ENCODE measurements at places on chromosomes 1 and 21.

- DNase-seq: no peak
Measured at GRCh38 chr1:172399756-172400721, 20.4 kb upstream of the C1orf105 start.

DNA sequence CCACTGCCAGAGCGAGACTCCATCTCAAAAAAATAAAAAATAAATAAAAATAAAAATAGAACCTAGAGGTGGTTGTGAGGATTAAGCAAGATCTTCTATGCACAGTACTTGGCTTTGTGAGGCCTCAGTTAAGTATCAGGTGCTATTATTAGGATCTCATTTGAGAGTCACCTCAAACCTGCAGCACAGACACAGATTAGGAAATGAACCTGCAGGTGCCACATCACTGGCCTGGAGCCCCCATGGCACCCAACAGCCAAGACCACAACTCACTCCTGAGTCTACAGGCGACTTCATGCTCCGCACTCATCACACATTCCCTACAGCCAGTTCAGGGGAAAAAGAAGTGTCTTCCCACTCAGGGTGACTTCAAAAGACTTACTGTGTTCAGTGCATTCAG lies 176.8 kb downstream of the SLC45A1 start:
- DNase-seq: no peak

- peak; percentile 10 for DNase-seq
Measured at GRCh38 chr1:220123889-220124288, 30.0 kb downstream of the IARS2 start.

DNA sequence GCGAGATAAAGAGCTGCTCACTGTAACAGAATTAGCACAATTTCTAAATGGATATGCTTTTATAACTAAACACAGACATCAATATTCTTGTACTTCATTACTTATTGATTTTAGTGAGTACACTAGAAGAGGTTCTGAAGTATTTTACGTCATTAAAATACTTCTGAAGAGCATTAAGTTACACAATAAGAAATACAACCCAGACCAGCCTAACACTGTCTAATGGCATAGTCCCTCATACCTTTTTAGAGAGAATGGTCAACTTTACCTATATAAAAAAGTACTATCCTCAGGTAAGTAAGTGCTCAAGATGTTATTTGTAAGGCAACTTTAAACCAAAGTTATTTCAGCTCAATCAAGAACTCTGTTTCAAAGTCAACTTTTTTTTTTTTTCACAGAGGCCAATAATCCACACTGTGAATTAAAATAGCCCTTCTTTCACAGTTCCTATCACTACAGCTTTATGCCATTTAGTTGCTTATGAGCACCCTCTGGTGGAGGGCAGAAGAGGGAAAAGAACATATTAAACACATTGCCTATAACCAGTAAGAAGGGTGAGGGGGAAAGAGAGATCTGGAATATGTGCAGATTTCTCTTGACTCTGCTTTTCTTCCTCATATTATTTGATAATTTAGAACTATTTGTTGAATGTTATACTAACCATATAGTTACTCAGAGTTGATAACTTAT lies 182.1 kb upstream of the DMRTA2 start:
- DNase-seq: peak; percentile 48

DNA sequence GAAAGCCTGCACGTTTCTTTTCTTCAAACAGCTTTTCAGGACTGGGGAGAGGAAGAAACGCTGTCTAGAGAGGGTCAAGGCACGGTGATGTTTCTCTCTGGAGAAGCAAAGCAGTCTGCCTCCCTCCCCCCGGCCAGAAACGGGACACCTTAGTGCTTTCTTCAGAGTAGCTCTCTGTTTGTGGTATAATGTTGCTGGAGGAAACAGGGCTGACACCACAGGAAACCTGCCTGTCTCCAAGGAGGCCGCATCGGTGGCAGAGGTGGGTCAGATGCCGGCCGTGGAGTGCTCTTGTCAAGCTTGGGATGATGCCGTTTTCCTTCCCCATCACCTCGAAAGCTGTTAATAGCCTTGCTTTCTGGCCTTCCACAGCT lies 139.4 kb downstream of the DHRS3 start:
- DNase-seq: no peak

- peak; percentile 88 for DNase-seq
Measured at GRCh38 chr1:219312967-219313366, 139.3 kb downstream of the LYPLAL1 start.

- peak; percentile 38 for DNase-seq
Measured at GRCh38 chr1:205537386-205538018, 33.0 kb downstream of the CDK18 start.

All from fibroblast of mammary gland (primary cell).